ENCODE measurements at places on chromosomes 2 and 18.

DNA sequence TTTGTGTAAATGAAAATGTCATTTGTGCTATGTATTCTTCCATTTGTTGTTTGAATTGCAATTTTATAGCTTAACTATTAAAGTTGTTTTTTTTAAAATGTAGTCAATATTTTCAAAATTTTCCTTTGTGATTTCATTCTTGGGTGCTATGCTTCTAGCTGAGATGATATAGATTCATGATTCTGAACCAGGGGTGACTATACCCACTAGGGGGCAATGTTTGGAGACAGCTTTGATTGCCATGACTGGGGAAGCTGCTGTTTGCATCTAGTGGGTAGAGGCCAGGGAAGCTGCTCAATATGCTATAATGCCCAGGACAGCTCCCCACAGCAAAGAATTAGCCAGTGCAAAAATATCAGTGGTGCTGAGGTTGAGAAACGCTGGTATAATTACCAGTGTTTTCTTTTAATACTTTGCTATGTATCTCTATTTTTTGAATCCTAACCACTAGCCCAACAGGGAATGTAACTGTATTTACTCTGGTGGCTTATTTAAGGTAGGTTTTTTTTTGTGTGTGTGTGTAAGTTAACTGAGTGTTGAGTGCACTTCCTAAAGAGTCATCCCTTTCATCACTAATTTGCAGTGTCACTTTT lies 99.7 kb downstream of the MEP1B start:
- DNase-seq = no peak

DNA sequence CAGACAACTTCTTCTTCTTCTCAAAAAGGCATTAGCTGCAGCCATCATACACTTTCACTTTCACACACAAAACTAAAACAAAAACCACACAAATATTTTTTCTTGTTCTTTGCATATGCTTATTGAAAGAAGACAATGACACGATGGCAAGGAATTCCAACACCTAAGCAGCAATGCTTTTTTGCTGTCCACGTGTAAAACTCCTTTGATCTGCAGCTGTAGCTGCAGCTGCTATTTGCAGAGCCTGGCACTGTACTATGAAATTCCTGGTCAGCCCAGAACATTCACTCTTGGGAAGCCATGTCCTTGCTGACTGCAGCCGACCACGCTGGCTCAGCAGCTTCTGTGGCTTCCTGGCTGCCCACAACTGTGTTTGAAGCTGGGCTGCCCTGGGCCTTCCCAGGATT lies 316.2 kb downstream of the CDH2 start:
- DNase-seq = no peak

GRCh38 chr2:143582046-143582747 lies 453.0 kb downstream of the ARHGAP15 start:
- DNase-seq = no peak

GRCh38 chr18:7021994-7022840 lies 95.4 kb downstream of the LAMA1 start:
- no peak for DNase-seq

DNA sequence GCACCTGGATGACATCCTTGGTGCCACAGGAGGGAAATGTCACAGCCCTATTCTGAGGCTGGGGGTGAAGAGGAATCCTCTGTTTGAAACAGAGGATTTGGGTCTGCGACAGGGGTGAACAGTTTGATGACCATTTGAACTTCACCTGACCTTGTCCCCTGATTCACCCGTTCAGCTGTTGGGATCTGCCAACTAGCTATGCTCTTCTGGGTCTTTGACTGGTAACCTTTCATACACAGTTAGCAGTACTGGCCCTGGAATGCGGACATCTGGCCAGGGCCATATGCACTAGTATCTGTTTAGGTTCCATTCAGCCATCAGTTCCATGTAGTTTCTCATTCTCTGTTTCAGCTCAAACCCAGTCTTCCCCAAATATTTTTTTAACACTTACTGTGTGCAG lies 72.6 kb upstream of the MCFD2 start:
- DNase-seq = no peak

DNA sequence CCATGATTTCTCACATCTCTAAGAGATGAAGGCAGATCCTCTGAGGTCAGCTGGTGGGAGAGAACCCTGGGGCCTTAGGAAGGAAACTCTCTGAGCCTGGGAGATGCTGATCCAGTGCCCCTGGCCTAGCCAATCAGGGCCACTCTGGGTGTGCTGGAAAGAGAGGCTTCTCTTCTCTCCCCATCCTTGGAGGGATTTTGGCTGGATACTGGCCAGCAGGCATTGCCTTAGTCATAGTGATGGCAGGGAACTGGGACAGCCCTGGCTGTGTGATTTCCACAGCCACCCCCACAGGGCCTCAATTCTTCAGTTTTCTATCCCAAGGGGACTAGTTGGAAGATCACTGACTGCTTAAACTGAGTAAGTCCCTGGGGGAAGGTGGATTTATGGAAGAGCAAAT lies 26.6 kb upstream of the PLB1 start:
- no peak for DNase-seq

DNA sequence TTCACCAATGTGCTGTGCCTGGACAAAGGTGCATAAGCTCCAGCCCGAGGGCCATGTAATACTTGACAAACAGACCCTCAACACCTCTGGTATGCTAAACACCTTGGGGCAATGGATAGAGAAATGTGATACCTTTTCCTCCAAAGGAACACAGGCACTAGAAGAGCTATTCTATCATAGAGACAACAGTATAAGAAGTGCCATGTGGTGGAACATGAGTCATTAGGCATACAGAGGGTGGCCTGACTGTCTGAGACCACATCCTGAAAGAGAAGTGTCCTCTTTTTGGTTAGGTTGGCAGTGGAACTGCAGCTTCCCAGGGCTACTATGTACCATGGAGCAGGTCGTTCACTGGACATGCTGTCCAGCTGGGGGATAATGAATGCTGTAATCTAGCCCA lies 153.9 kb downstream of the INSIG2 start:
- DNase-seq = no peak

- no peak for DNase-seq
Observed at GRCh38 chr2:224284134-224284946, 117.6 kb downstream of the FAM124B start.

DNA sequence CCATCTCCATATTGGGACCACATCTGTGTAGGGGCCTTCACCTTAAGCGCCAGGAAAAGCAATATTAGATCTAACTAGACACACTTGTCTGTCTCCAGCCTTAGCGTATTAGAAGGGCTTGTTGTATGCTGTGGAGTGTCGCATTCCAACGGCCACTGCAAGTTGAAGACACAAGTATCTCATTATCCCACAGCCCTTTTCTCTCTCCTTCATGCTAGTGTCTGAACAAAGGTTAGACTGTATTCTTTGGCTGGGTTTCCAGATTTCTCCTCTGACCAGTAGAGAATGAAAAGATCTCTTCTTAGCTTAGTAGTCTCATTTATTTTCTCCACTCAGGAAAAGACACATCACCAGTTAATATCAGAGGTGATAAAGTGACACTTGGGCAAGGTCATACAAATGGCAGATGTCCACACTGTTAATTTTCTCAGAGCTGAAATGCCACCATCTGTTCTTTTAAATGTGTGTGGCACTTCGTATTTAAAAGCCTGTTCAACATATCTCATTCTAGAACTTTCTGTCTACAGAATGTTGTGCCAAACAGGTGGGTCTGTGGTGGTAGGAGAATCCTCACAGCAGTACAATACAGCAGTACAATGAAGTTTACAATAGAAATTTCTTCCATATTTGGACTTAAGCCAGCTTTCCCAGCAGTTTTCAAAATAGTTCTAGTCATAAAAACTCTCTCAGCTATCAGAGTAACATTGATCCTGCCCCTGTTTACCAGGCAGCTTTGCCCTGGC lies 94.0 kb upstream of the ITGA6 start:
- no peak for DNase-seq

Data from stimulated activated naive CD4-positive, alpha-beta T cell treated with Interleukin-2 at 50 U/mL for 16 hours (primary cell).